Non-pigmented ciliary epithelial cell (primary cell): ENCODE measurements at places on chromosomes 3 and 15.
A peak's percentile ranks its signal among the peaks of the same experiment; 100 is the strongest.

GRCh38 chr15:28128031-28128430 lies 28.9 kb upstream of the OCA2 start:
- DNase-seq, result no peak

GRCh38 chr3:87997298-87997697 lies 61.5 kb downstream of the CGGBP1 start:
- DNase-seq, result no peak

- no peak for DNase-seq
Observed at GRCh38 chr3:195596765-195597171, 13.0 kb upstream of the APOD start.

DNA sequence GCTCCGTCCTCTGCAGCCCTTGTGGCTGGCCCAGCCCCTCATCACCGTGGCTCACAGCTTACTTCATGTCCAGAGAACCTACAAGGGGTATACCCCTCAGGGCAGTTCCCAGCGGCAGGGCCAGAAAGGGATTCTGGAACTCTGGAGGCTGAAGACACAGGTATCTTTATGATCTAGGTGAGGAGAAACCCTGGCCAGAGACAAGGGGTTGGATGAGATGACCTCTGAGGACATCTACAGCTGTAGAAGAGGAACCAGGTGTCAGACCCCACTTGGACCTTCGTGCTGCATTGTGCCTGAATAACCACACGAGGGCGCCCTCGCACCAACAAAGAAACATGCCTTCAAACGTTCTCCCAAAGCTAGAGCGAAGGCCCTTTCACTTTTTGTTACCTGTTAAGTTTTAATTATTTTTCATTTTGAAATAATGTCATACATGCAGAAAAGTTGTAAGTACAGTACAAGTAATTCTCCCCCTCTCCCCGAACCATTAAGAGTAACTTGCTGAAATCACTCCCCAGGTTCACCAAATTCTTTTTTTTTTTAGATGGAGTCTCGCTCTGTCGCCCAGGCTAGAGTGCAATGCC lies 118.7 kb upstream of the SMAD3 start:
- no peak for DNase-seq

- no peak for DNase-seq
Observed at GRCh38 chr15:52098323-52098722, 14.3 kb downstream of the BCL2L10 start.

DNA sequence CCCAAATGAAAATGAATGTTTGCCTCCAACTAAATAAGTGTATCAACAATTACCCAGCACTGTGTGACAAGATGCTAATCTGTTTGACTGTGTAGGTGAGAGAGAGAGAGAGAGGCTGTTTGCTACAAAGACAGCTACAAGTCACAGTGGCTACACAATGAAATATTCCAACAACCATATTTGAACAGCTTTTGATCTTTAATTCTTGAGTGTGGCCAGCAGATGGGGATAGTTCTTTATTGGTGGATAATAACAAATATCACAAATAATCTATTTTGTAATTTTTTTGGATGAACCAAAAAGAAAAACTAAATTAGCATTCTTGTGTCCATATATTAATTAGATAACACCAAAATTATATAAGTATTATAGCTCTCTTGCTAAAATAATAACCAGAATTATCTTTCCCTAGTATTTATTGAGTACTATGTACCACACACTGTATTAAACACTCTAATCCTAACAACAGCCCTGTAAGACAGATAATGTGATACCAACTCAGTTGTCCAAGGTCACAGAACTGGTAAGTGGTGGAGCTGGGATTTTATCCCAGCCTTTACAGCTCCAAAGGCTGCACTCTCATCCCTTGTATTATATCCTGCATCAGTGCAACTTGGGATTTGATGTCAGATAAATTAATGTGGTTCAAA lies 61.9 kb upstream of the C3orf80 start:
- no peak for DNase-seq

DNA sequence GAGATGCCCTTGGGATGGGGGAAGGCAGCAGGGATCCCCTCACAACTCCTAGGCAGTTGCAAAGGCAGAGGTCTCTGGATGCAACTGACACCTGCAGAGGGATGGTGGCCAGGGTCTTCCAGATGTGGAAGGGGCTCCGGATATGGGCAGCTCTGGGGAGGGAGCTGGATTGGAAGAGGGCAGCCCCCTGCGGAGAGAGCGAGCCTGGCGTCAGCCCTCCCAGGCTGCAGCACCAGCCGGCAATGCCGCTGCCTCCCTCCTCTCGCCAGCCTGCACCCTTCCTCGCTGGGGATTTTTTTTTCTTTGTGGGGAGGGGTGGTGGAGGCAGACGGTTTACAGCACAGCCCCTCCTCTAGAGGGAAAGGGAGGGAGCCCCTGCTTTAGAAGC lies 1.6 kb downstream of the INSYN1 start:
- DNase-seq, result no peak

- no peak for DNase-seq
Observed at GRCh38 chr3:58129041-58129770, 81.6 kb downstream of the DNASE1L3 start.

- DNase-seq, result no peak
Observed at GRCh38 chr15:73355612-73356265, 13.0 kb downstream of the HCN4 start.

GRCh38 chr3:69178082-69178481 lies 55.7 kb upstream of the LMOD3 start:
- no peak for DNase-seq

GRCh38 chr3:184361932-184362667 lies 590 bp downstream of the POLR2H start:
- DNase-seq, result no peak

DNA sequence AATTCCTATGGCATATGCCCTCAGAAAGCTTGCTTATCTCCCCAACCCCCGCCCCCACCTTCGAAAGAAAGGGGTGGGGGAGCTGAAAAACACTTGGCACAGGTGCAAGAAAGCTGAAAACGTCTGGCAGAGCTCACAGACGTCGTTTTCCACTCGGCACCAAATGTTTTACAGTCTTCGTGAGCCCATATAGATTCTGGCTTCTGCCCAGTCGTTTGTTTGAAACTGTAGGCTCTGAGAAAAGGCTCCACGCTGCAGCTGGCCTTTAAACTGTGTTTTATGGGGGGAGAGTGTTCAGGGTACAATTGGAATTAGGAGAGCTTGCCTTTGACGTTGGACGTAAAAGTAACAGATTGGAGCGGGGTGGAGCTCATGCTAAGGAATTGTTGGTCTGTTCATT lies 130.3 kb downstream of the MDFIC2 start:
- no peak for DNase-seq

- peak; percentile 40 for DNase-seq
Observed at GRCh38 chr3:174955513-174956016, 96.4 kb downstream of the NAALADL2 start.
